ENCODE measurements at places on chromosomes 12 and 14.
A peak's percentile ranks its signal among the peaks of the same experiment; 100 is the strongest.

DNA sequence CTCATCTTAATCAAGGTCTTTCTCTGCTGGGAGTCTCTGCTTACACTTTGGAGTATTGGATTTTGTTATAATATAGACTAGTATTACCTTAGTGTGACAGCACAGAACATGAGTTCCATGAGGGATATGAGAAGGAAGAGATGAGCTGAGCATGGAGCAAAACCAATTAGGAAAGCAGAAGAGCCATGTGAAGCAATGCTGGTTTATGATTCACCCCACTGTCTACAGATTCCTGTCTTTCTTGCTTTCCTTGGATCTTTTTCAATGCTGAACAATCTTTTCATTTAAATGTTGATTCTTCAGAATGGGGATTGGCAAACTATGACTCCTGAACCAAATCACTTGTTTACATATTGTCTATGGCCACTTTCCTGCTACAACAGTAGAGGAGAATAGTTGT lies 70.4 kb upstream of the KITLG start:
- DNase-seq, result no peak

- no peak for DNase-seq
Observed at GRCh38 chr14:24817212-24818057, 183.4 kb upstream of the GZMB start.

DNA sequence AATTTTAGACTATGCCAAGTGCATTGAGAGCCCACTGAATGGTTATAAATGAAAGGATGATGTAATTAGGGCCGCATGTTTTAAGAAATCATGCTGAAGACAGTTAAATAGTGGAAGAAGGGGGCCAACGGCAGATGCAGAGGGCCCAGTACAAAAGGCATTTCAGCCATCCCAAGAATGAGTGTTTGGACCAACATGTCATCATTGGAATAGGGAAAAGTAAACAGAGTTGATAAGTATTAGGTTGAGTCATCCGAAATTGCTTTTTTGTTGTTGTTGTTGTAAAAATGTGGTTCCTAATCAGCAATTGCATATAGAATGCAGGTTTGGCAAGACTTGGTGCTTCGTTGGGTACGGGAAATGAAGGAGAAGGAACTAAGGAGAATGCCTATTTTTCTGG lies 29.5 kb downstream of the BMP4 start:
- DNase-seq, result no peak

- DNase-seq, result no peak
Observed at GRCh38 chr14:47235619-47236018, 439.8 kb downstream of the MDGA2 start.

- DNase-seq, result peak; percentile 48
Observed at GRCh38 chr14:79585845-79586244, 625.5 kb downstream of the DIO2 start.

GRCh38 chr14:65599375-65599774 lies 186.8 kb downstream of the FUT8 start:
- no peak for DNase-seq

GRCh38 chr14:94663965-94664704 lies 51.9 kb downstream of the SERPINA3 start:
- no peak for DNase-seq

DNA sequence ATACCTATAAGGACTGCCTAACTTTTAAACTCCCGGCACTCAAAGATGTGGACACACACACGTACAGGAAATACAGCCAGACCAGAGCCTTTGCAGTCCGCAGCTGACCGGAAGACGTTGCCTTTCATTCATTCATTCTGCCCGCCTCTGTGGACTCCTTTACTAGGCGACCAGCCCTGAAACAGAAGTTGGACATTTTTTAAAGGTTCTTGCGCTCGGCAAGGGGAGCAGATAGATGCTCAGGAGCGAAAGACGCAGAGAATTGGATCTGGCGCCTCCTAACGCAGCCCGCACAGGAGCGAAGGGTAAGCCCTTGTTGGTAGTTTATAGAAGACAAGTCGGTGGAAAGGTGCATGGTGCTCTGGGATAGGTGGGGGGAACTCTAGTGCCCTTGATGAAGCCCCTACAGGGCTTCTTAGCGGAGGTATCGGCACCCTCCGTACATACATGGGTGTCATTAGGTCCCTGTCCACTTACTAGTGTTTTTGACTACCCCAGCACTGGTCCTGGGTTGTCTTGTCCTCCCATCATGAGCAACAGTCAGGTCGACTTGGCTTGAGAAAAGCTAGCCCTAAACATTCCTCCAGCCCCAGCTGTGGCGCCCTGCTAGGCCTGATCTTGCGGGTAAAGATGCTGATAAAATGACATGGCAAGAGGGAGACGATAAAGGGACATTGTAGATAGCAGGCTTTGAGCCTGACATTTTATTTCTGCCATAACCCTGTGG lies at the start of gene KDM2B:
KDM2B (minus strand) TSS at position 65 of the 727 bp plus-strand sequence. CDS start 112 bp downstream, outside the sequence.
- no peak for DNase-seq

- DNase-seq, result no peak
Observed at GRCh38 chr12:126952096-126953007, 1314.6 kb upstream of the TMEM132C start.

DNA sequence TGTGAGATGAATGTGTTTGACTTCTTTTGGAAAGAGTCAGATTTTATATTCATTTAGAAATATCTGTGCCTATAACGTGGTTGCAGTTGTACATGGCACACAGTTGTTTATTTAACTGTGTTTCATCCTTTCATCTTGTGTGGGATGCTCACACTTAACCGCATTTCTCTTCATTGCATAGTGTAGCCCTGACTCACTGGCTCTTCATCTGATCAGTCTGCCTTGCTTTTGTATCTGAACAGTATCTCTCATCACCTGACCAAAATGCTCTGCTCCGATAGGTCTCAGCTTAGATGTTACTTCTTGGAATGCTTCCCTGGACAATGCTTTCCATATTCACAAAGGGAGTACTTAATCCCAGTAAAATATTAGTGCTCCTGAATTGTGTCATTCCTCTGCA lies 83.4 kb downstream of the PDE3A start:
- no peak for DNase-seq

DNA sequence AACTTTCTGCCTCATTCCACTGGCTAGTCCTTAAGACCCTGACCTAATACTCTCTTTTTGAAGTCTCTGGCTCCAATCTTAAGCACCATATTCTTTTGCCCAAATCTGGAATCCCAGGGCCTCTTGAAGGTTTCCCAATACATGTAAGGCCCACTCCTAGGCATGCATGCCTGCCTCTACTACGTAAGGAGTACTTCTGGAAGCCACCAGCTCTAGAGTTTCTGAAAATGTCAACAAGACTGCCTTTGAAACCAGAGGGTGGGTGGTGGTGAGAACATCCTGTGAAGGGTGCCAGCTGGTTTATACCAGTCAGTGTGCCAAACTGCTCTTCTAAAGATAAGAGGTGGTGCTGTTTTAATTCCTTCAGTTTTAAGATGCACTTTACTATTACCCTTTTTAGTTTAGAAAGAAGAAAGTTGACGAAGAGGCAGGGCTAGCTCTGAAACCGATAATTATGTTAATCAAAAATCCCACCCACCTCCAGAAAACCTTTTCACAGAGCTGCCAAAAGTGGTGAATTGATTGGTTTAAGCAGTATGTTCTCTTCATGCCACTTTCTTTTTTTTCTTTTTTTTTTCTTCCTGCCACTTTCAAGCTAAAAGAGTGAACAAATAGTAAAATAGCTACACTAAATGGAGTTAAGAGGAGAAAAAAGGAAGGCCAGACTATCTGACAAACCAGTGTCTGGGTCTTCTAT lies 8.7 kb upstream of the WDR89 start:
- no peak for DNase-seq

GRCh38 chr14:53113989-53114388 lies 39.1 kb downstream of the DDHD1 start:
- no peak for DNase-seq

GRCh38 chr12:31362115-31362758 lies 36.3 kb upstream of the SINHCAF start:
- peak; percentile 32 for DNase-seq

DNA sequence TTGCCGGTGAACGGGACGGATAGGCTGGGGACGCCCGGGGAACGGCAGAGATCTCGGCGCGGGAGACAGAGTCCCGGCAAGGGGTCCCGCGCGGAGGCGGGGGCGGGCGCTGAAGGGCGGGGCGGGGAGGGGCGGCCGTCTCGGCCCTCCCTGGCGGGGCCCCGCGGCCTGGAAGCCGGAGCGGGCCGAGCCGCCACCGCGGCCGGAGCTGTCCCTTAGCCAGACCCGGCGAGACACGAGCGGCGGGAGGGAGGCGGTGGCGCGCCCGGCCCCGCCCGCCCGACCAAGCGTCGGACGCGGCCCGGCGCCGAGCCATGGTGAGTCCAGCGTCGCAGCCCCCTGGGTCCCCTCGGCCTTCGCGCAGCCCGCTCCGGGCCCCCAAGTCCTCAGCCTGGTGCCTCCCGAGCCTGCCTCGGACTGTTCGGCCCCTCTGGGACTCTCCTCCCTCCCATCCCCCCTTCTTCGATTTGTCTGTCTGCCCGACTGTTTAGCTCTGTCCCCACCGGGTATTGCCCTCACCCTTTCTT lies at the start of gene ARHGEF40:
ARHGEF40 (plus strand) TSS at position 222 of the 527 bp plus-strand sequence; CDS start at position 315, 93 bp downstream.
- DNase-seq, result no peak

DNA sequence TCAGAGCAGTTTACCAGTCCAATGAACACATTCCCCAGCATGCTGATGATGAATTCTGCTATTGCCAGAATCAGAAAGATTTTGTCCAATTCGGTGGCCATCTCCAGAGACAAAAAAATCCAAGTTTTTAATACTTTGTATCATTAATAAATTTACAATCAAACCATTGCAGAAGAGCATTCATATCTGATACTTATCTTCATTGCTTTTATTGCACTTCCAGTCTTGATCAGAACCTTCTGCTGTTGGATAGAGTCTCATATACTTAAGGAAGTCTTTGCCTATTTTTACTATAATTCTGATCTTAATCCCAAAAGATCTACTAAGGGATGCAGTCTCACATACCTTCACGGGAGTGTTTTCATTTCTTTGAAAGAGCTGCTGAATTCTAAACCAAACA lies at the start of gene TAS2R42:
TAS2R42 (minus strand) TSS at position 101 of the 400 bp plus-strand sequence; CDS start at position 101, 0 bp downstream.
- DNase-seq, result no peak

GRCh38 chr14:63673886-63674497 lies 32.3 kb upstream of the WDR89 start:
- DNase-seq, result no peak

DNA sequence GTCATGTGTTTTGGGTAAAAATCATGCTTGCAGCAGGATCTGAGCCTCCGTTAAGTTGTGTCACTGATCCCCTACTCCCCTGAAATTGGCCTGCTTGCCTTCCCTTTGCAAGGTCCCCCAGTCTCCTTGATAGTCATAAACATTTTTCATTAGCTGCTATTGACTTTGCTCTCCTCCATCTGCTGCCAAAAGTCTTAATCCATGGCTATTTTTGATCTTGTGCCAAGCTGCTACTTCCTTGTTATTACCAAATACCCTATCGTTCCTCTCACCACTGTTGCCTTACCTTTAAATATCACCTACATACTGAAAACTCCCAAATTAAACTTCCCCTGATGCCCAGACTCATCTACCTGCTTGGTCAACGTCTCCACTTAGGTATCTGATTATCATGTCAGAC lies 148.3 kb downstream of the PHLDA1 start:
- peak; percentile 15 for DNase-seq

GRCh38 chr12:65707051-65707450 lies 117.2 kb upstream of the HMGA2 start:
- no peak for DNase-seq

DNA sequence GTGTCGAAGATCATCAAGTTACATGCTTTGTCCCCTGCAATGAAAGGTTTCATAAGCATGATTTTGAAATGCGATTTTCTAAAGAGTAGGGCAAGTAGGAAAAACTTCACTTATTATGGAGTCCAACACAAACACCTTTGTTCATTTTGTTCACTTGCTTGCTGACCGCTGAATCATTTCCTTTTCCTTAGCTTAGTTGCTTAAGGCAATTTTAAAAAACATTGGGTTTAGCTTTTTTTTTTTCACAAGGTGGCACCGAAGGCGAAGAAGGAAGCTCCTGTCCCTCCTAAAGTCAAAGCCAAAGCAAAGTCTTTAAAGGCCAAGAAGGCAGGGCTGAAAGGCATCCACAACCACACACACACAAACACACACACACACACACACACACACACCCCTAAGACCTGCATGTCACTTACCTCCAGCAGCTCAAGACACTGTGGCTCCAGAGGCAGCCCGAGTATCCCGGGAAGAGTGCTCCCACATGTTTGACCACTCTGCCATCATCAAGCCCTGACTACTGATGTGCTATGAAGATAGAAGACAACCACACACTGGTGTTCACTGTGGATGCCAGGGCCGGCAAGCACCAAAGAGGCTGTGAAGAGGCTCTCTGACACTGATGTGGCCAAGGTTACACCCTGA lies 11.4 kb downstream of the MANSC1 start:
- DNase-seq, result no peak

DNA sequence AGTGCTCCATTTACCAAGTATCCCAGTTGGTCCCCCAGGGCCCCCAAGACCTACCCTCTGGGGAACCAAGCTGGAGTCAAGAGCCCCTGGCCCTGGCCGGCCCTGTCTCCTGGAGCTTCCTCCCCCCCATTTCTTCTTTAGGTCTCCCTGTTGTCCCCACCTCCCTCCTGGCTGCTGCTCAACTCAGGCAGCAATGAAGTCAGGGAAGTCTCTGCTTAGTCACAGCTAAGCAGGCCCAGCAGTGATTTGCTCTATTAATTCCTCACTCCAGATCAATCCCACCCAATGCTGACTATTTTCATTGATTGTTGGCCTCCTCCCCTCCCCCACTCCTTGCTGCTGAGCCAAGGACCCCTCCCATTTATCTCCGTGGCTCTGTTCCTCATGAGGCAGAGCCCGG lies 28.3 kb downstream of the VSX2 start:
- no peak for DNase-seq

DNA sequence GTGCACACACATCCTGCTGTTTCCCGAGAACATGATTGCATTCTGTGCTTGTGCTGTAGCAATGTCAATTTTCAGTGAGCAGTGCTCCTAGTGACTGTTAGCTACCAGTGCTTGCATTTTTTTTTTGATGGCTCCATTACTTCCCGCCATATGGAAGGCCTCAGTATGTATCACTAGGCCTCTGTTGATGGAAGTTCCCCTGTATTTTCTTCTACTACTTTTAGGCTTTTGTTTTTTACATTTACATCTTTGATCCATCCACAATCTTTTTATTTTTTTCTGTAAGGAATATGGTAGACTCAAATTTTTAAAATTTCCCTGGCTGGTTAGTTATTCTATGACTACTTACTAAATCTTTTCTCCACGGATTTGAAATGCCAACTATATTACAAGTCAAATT lies 49.1 kb downstream of the ZNF664 start:
- no peak for DNase-seq

- no peak for DNase-seq
Observed at GRCh38 chr14:54735424-54735823, 167.2 kb downstream of the GCH1 start.

DNA sequence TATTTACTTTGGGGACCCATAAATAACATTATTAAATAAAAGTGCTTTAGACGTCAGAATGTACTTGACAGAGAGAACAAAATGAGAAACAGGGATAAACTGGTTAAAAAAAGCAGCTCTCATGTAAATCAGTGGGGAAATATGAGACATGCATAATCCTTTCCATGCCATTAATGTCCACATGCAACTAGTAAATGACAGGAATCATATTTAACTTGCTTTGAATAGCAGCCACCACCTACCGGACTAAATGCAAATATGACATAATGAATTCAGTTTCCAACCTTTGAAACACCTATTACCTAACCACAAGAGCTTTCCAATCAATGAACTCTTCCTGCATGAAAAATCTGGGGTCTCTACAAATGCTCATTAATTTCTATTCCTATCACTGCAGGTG lies 19.6 kb downstream of the FGD6 start:
- DNase-seq, result no peak

All from NCI-H446 (cell line).